ENCODE measurements at places on chromosomes 16 and 17. TPM values are rescaled to one million over a fixed set of nuclear protein-coding genes. Genes with fewer than 3 reads are reported as not detected.

COTL1 gene
- 180 TPM for total RNA-seq

OR3A3 gene
- total RNA-seq = not detected

PPY gene
- not detected for total RNA-seq

SGCA gene
- total RNA-seq = 13.3 TPM

NPIPA8 gene
- total RNA-seq = not detected

NPIPA2 gene
- 0.52 TPM for total RNA-seq
